Lung (tissue), 17 donors: ENCODE measurements at places on chromosomes 6 and 20. TPM values are rescaled to one million over a fixed set of nuclear protein-coding genes. Genes with fewer than 3 reads are reported as not detected.

The GINS1 gene
- polyA plus RNA-seq, result 0.87 TPM

The PPARD gene
- 22.7 TPM for polyA plus RNA-seq

The EBF4 gene
- 6.5 TPM for polyA plus RNA-seq

The EDN1 gene
- polyA plus RNA-seq, result 18.4 TPM

The ADNP gene
- polyA plus RNA-seq, result 33.9 TPM

GRCh38 chr20:10790013-10790412 is 116.2 kb upstream of the JAG1 start:
- no peaks in the 10 kb centered on the region for H3K4me1 ChIP-seq
- no peak overlapping the region for H3K27ac ChIP-seq
- H3K36me3 ChIP-seq, result no peaks in the 10 kb centered on the region
- H3K27me3 ChIP-seq, result no peaks in the 10 kb centered on the region
- DNase-seq, result no peak

GRCh38 chr6:6696867-6697531 is 108.5 kb downstream of the LY86 start:
- peaks cover 32% of the 10 kb centered on the region for H3K4me1 ChIP-seq
- H3K4me3 ChIP-seq, result no peak overlapping the region
- H3K27ac ChIP-seq, result no peak overlapping the region
- H3K36me3 ChIP-seq, result no peaks in the 10 kb centered on the region

DNA sequence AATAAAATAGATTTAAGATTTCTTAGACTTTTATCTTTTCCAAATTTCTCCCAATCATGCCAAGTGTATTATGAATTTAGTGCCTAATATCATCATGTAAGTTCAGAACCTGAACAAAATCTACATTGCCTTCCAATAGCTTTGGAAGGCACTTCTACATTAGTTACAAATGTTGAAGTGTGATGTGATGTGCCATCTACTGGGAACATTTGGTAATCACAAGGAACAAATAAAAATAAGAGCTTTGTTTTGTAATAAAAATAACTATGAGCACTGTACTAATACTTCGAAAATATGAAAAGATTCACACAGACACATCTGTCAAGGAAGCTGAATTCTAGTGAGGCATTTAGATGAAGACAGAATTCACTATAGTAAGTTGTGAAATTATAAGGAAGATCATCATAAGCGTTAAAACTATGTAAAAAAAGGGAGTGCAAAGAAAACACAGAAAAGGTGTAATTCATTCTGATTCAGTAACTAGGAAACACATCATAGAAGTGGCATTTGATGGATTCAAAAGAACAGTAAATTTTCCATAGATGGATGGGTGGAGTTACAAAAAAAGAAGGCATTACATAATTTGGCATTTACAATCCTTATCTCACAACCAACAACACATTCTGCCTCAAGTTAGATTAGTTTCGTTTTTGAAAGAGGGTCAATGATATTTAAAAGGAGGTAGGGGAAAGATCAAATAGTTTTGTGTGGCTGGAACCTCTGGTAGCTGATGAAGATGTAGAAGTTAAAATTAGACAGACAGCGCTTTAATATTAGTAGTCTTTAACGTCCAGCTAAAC is 161.0 kb downstream of the ASCC3 start:
- no peak overlapping the region for H3K4me3 ChIP-seq
- H3K27me3 ChIP-seq, result no peaks in the 10 kb centered on the region
- no peaks in the 10 kb centered on the region for H3K4me1 ChIP-seq
- H3K27ac ChIP-seq, result no peak overlapping the region
